ENCODE measurements at places on chromosomes 13 and 19.

DNA sequence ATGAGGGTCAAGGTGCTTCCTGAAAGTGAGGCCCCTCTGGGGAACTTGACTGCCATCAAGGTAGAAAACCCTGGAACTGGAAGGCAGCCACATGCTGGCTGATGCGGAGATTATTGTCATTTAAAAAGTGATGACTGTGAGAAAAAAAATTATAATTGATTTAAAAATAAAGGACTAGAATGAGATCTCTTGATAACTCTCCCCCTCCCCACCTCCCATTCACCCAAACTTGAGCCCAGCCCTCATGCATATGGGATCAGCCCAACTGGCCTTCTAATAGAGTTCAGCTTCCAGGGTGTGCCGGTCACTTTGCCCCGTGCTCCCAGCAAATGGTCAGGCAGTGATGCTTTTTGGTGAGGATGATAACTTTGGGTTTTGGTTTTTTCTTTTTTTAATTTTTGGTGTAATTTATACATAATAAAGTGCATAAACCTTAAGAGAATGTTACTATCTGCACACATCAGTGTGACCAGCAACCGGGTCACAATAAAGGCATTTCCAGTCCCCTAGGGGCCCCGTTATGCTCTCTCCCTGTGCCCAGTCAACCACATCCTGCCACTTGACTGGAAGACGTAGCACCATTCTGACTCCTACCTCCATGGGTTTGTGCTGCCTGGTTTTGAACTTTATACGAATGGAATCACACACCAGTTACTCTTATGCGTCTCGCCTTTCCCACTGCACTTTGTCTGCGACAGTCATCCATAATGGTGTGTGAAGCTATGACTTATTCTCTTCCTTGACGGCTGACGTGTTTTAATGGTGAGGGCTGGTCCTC lies 187.9 kb downstream of the USP12 start:
- DNase-seq, result no peak

DNA sequence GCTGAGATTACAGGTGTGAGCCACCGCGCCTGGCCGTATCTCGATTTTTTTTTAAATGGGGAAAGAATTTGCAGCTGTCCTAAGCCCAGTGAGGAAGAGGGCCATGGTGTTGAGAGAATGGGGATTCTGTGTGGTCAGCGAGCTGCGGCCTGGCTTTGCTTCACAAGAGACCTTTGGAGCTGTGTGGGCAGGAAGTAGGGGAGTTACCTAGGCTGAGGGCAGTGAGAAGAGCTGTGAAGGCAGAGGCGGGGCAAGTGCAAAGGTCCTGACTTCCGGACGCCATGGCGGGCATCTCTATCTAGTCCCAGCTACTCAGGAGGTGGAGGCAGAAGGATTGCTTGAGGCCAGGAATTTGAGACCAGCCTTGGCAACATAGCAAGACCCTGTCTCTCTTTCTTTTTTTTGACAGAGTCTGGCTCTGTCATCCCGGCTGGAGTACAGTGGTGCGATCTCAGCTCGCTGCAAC lies 4.9 kb downstream of the AP2A1 start:
- DNase-seq, result no peak

- DNase-seq, result no peak
These were observed 20.6 kb downstream of the GRIN2D start for GRCh38 chr19:48413879-48414587.

GRCh38 chr19:30180691-30181090 lies 191.5 kb upstream of the ZNF536 start:
- DNase-seq, result no peak

GRCh38 chr13:113327766-113328471 lies 30.9 kb downstream of the LAMP1 start:
- DNase-seq, result no peak

GRCh38 chr19:46225558-46226004 lies 4.0 kb upstream of the IGFL1 start:
- no peak for DNase-seq

GRCh38 chr13:21318891-21319532 lies 140.1 kb downstream of the ZDHHC20 start:
- no peak for DNase-seq

DNA sequence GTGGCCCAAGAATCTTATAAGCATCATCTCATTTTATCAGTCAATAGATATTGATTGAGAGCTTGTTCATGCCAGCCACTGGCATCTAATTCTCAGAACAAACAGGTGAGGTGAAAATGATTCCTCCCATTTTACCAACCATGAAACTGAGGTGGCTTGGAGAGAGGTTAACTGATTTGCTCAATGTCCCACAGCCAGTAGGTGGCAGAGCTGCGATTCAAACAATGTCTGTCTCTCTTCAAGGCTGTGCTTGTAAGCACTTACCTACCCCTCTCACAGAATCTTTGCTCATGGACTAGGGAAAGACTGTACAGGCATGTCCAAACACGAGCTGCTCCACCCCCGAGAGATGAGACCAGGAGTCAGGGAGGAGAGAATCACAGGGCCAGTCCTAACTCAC lies 21.5 kb upstream of the GSX1 start:
- no peak for DNase-seq
